ENCODE measurements at places on chromosomes 12 and 14. TPM values are rescaled to one million over a fixed set of nuclear protein-coding genes. Genes with fewer than 3 reads are reported as not detected.

The IKZF4 gene
- 5.6 TPM for total RNA-seq

DNA sequence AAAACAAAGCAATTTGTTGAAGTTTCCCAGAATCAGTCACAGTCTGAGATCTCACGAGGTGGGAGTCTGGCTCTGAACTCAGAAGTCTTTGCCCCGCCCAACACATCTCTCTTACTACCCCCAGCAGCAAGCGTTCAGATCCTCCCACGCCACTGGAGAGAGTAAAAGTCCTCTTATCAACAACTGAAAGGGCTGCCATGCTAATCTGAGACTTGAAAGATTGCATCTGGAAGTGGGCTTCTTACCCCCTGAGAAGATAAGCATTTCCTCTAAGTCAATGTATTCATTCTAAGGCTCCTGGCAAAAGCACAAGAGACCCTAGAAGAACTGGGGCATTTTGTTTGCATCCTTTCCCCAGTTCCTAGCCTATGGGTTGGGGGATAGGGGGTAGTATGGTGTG, 34.1 kb upstream of the STON2 start:
- DNase-seq = no peak
- no peaks in the 10 kb centered on the region for H3K36me3 ChIP-seq
- peaks cover 16% of the 10 kb centered on the region for H3K27me3 ChIP-seq
- H3K4me3 ChIP-seq = no peak overlapping the region
- peaks cover 3% of the 10 kb centered on the region for H3K4me1 ChIP-seq

DNA sequence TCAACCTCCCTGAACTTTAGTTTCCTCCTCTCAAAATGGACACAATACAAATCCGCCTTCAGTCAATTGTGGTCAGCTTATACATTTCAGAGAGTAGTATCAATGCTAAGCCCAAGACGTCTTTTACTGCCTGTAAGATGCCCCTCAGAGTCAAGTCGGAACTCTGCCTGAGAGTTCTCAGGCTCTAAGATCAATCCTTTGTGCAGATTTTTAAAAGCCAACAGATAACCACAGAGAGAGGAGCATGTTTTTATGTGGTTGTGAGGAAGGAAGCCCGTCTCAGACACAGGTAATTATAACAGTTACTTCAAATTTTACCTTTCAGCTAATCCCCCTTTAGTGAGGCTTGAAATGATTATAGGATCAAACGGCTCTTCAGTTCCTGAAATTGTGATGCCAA, 91.6 kb downstream of the HELB start:
- H3K4me1 ChIP-seq = no peaks in the 10 kb centered on the region
- DNase-seq = no peak
- H3K4me3 ChIP-seq = no peak overlapping the region
- no peaks in the 10 kb centered on the region for H3K36me3 ChIP-seq
- H3K27ac ChIP-seq = no peak overlapping the region

The NOS1 gene
- total RNA-seq = 1.9 TPM

DNA sequence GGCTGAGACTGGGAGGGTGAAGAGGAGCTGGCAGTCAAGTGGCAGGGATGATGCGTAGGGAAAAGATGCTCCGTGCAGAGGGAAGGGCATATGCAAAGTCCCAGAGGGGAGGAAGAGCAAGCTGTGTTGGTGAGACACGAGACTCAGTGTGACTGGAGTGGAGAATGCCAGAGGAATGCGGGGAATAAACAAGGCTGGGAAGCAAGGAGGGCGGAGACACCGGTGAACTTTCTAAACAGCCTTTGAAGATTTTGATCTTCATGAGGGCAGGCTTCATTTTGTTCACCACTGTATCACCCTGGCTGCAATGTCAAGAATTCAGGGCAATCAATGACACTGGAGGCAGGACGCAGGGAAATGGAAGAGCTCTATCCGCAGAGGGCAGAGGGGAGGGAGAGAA, 535.8 kb downstream of the FUT8 start:
- H3K27ac ChIP-seq = no peak overlapping the region
- H3K4me1 ChIP-seq = no peaks in the 10 kb centered on the region
- H3K36me3 ChIP-seq = no peaks in the 10 kb centered on the region
- no peak for DNase-seq
- no peak overlapping the region for H3K4me3 ChIP-seq
- H3K27me3 ChIP-seq = no peaks in the 10 kb centered on the region

The CLEC7A gene
- total RNA-seq = 1.1 TPM

The RERG gene
- 5.3 TPM for total RNA-seq

DNA sequence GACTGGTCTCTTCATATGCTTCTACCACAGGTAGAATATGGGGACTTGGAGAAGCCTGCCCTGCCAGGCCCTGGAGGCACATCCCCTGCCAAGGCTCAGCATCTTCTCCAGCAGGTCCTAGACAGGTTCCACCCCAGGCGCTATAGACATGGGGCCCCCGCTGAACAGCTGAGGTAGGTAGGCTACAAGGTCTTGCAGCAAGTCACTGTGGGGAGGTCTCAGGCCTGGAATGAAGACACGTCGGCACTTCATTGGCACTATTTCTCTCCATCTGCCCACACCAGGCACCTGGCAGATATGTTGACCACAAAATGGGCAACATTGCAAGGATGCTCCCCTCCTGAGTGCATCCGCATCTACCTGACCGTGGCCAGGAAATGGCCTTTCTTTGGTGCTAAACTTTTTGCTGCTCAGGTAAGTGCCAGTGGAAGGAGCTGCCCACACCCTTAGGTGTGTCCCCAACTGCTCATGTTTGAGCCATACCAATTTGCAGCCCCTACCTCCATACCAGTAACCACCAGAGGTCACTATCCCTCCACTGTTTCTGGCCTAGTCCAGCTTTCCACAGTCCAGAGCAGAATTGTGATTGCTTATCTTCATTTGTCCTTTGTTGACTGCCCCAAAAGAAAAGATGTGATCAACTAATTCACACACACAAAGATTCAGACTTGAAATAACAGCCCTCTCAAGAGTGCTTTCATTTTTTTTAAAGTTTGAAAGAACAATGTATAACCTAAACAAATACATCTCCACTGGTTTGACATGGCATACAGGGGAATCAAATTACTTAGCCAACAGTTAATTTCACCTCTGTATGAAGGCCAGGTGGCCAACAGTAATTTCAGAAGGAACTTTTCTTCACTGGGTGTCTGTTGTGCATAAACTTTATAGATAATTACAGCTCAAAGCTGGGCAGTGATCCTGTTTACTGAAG, 16.1 kb downstream of the PIGH start:
- H3K27ac ChIP-seq = no peak overlapping the region
- no peaks in the 10 kb centered on the region for H3K27me3 ChIP-seq
- DNase-seq = peak; percentile 40
- H3K36me3 ChIP-seq = peaks cover 9% of the 10 kb centered on the region

The TAS2R46 gene
- 0.48 TPM for total RNA-seq

DNA sequence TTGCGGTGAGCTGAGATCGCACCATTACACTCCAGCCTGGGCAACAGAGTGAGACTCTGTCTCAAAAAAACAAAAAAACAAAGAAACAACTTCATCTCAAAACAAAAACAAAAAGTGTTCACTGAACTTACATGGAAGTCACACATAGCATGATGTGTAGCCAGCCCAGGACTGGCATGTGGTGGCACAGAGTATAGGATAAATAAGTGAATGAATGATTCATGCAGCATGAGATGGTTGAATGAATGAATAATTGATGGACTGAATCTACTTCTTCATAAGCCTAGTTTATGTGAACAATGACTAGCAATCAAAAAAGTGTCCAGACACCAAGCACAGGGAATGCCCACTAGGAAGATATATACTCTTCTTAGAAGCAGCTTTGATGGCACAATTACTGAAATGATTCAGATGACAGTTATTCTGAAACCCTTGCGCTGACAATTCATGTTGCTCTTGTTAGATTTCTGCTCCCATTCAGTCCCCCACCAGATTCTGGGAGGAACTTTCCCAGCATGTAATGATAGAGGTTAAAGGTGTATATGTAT, 31.6 kb upstream of the SERPINA6 start:
- no peak overlapping the region for H3K4me3 ChIP-seq
- no peak for DNase-seq
- no peaks in the 10 kb centered on the region for H3K4me1 ChIP-seq
- H3K27ac ChIP-seq = no peak overlapping the region
- no peaks in the 10 kb centered on the region for H3K36me3 ChIP-seq

DNA sequence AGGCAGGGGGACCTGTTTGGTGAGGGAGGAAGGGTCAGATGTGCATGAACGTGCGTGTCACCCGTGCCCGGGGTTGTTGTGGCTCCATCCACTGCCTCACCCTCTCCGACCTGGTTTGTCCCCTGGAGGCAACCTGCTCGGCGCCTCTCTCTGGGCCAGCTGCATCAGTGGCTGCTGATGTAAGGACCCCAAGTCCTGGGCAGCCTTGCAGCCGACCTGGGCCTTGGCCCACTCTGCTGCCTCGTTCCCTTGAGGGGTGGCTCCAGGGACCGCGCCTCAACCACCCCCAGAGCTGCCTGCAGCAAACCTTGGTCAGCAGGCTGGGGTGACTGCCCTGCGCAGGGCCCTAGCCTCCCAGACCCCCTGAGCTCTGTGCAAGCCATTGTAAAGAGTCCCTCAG, 351.7 kb downstream of the TMEM121 start:
- H3K27me3 ChIP-seq = no peaks in the 10 kb centered on the region
- H3K4me3 ChIP-seq = no peak overlapping the region
- H3K27ac ChIP-seq = no peak overlapping the region
- DNase-seq = no peak

DNA sequence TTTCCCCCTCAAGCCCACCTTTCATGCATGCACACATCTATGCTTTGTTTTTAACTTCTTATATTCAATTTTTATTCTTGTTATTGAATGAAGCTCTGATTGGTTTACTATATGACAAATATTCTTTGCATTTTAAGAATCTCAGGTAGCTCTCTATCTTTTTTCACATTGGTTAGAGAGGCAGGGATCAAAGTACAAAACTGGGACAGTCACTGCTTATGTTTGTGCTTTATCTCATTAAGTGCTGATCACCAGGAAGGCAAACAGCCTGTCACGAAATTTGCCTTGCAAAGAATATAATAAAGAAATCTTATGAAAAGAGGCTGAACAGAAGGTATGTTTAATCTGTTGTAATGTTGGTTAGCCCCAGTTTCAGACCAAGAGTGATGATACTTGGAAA, 29.7 kb upstream of the INSM2 start:
- no peak overlapping the region for H3K4me3 ChIP-seq
- no peak overlapping the region for H3K27ac ChIP-seq
- DNase-seq = no peak

- no peak overlapping the region for H3K27ac ChIP-seq
- DNase-seq = no peak
- no peaks in the 10 kb centered on the region for H3K36me3 ChIP-seq
- no peaks in the 10 kb centered on the region for H3K27me3 ChIP-seq
Measured at GRCh38 chr14:73667854-73668253, 23.1 kb downstream of the DNAL1 start.

The LRTM2 gene
- total RNA-seq = not detected

The MYO1H gene
- total RNA-seq = not detected

The PARPBP gene
- 23.7 TPM for total RNA-seq

- no peak for DNase-seq
- no peaks in the 10 kb centered on the region for H3K27me3 ChIP-seq
- no peak overlapping the region for H3K4me3 ChIP-seq
- H3K36me3 ChIP-seq = no peaks in the 10 kb centered on the region
- H3K4me1 ChIP-seq = peaks cover 7% of the 10 kb centered on the region
Measured at GRCh38 chr12:116159593-116160200, 117.8 kb downstream of the MED13L start.

DNA sequence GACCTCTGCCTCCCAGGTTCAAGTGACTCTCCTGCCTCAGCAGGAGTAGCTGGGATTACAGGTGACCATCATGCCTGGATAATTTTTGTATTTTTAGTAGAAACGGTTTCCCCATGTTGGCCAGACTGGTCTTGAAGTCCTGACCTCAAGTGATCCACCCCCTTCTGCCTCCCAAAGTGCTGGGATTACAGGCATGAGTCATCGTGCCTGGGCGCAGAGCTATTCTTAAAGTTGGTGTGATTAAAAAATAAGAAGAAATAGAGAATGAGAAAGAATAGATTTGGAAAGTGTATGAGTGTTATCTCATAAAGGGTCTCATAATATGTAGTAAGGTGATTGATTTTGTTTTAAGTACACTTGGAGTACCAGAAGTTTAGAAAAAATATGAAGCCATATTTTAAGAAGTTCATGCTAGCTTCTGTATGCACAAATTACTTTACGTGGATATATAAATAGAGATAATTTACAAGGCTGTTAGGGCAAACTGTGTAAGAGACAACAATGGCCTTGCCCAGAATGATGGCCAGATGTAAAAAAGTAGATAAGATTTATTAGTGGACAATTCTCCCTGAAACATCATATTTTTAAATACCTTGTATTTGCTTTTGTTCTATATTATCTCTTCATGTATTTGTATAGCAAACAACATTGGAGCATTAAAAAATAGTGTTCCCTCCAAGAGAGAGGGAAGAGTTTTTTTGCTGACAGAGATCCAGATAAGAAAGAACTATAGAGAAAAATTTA, 1108.5 kb downstream of the SLC16A7 start:
- H3K36me3 ChIP-seq = no peaks in the 10 kb centered on the region
- DNase-seq = no peak
- no peaks in the 10 kb centered on the region for H3K27me3 ChIP-seq

The SALL2 gene
- 2.4 TPM for total RNA-seq

DNA sequence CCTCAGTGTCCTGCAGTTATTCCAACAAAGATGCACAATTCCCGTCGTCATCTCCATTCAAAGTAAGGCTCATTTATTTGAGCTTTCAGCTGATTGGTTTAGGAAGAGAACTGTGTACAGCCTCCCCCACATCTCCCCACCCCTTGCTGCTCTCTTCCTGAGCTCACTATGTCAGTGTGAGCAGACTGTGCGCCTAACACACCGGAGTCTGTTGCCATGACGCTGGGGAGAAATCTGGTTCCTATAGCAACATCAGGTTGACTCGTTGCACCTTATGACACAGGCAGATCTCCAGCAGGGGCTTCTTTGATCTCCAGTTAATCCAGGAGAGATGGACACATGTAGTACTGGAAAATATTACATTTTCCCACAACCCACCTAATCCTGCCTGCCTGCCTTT, 319.4 kb downstream of the CACNA1C start:
- H3K4me3 ChIP-seq = no peak overlapping the region
- no peaks in the 10 kb centered on the region for H3K27me3 ChIP-seq
- H3K36me3 ChIP-seq = no peaks in the 10 kb centered on the region
- no peaks in the 10 kb centered on the region for H3K4me1 ChIP-seq
- no peak overlapping the region for H3K27ac ChIP-seq

The GEMIN2 gene
- total RNA-seq = 13.3 TPM

GRCh38 chr12:121781998-121782979, 11.2 kb downstream of the RHOF start:
- H3K27ac ChIP-seq = no peak overlapping the region
- no peaks in the 10 kb centered on the region for H3K27me3 ChIP-seq
- no peak overlapping the region for H3K4me3 ChIP-seq
- DNase-seq = no peak
- peaks cover 3% of the 10 kb centered on the region for H3K4me1 ChIP-seq

The PLA2G1B gene
- 5.0 TPM for total RNA-seq

All from colonic mucosa (tissue), 4 donors.